ENCODE measurements at places on chromosomes 12 and 14.
A peak's percentile ranks its signal among the peaks of the same experiment; 100 is the strongest.

DNA sequence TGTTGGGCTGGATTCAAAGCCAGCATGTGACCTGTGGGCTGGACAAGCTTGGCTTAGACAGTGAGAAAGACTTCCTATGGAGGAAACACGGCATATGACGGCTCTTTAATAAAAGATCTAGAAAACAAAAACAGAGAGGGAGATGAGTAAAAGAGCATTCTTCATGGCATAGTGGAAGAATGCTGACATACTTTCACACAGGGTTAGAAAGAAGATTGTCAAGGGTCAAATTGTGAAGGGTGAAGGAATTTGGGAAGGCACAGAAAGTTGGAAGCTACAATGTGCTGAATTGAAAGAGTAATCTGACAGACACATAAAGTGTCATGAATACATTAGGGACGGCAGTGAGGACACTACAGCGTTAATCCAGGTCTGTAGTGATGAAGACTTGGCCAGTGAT is 63.4 kb downstream of the GALNT4 start:
- DNase-seq, result no peak

- no peak for DNase-seq
These were observed 66.7 kb downstream of the GALNT16 start for GRCh38 chr14:69326611-69327010.

- no peak for DNase-seq
These were observed 80.8 kb downstream of the CAPZA3 start for GRCh38 chr12:18818579-18819268.

- no peak for DNase-seq
These were observed 101.6 kb downstream of the SOX5 start for GRCh38 chr12:23847857-23848256.

DNA sequence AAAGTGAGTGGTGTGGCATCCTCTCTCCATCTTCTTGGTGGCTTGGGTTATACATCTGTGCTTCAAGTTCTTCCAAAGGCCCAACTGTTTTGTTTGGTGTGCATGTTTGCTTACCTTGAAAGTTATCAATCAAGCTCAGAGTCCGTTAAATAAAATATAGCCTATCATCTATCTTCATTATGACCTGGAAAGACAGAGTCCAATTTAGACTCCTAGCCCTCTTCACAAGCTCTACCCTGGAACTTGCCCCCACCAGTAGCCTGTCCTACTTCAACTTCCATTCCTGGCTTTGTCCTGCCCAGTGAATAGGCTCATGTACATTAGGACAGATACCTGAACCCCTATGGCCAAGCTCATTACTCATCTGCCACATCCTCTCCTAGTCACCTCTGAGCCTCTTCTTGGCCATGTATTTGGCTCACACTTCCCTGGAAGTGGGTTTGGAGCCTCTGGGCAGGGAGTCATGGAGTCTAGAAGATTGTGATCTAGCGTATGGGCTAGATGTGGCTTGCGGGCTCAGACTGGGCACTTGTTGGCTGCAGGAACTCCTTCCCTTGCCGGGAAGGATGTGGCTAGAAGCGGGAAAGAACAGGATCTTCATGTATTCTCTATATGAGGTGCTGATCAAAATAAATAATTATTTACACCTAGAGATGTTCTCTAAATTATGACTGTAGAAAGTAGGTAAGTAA is 6.4 kb upstream of the SSTR1 start:
- DNase-seq, result no peak

GRCh38 chr14:33809396-33809981 is 141.4 kb downstream of the EGLN3 start:
- DNase-seq, result no peak

GRCh38 chr12:4027412-4027811 is 154.2 kb upstream of the PARP11 start:
- DNase-seq, result peak; percentile 43

GRCh38 chr12:129937426-129937825 is 33.6 kb upstream of the TMEM132D start:
- DNase-seq, result no peak

- no peak for DNase-seq
These were observed 161.9 kb downstream of the CRADD start for GRCh38 chr12:93839064-93839463.

- DNase-seq, result no peak
These were observed 17.1 kb upstream of the MED13L start for GRCh38 chr12:116294454-116295165.

DNA sequence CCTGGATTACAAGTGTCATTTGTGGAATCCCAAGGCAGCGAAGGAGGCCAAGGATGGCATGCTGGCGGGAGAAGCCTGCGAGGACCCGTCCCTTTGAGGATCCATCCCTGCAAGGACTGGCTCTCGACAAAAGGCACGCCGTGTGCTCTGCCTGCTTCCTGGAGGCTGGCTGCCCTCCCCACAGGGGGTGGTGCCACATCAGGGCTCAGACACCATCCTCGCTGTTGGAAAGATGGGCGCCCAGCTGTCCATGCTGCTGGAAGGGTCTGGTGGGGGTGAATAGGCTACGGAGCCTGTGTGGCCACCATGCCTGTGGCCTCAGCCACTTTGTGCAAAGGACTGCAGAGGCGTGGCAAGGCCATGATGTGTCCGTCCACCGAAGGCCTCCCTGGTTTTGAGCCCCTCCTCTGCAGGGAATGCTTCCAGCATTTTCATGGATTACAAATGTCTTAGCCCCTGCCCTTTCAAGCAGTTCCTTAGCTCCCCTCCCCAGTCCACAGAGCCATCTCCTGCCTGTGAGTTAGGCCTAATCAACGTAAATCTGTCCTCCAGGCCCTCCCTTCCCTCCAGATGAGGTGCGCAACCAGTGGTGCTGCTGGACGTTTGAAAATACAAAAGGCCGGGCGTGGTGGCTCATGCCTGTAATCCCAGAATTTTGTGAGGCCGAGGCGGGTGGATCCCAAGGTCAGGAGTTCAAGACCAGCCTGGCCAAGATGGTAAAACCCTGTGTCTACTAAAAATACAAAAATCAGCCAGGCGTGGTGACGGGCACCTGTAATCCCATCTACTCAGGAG is 22.1 kb downstream of the ZBTB42 start:
- no peak for DNase-seq

DNA sequence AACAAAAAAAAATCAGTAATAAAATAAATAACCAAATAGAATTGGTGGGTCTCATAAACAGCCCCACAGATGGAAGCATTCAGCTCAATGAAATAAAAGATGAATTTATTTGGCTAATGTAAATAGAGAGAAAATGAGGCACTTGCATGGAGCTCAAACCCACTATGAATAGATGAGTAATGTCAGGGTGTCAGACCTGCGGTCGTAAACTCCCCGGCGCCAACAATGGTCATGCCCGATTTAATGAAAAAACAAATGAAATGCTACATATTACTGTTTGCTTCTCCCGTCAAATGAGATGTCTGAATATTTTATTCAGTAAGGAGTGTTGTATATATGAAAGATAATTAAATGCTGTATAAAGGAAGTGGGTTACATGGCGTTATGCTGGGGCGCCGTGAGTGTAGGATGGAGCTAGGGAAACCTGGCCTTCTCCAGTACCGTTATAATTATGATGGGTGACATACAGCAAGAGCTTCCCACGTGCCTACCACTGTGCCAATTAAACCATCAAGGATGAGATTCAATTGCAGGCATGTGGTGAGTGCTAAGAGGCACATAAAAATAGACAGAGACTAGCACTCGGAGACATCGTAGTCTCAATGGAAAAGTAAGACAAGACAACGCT is 648.1 kb downstream of the BCL11B start:
- DNase-seq, result no peak

DNA sequence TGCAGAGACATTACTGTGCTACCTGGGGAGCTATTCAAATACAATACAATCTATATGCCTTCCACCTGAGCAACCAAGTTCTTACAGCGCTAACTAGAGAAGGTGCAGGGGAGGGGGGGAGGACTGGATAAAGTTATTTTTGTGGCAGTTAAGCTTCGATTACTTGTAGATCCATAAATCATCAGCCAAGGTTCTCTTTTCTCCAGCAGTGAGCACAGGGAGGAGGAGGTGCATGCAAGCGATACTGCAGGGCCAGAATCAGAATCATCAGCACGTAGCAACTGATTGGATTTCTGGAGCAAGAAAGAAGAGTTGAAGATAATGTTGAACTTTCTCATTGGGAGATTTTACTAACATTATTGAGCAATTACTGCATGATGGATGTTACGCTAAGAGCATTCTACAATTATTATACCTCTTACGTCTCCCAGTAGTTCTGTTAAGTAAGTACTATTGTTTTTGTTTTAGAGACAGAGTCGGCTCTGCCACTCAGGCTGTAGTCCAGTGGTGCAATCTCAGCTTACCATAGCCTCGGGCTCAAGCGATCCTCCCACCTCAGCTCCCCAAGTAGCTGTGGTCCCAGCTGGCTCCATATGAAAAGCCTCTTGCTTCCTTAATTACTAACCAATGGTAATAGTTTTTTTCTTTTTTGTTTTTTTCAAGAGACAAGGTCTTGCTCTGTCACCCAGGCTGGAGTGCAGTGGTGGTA is 74.6 kb upstream of the EEA1 start:
- no peak for DNase-seq

GRCh38 chr12:93381161-93381975 is 3.6 kb downstream of the NUDT4 start:
- DNase-seq, result no peak

- DNase-seq, result no peak
These were observed 121.7 kb upstream of the FUT8 start for GRCh38 chr14:65290830-65291229.

- DNase-seq, result no peak
These were observed 74.4 kb upstream of the GALNT9 start for GRCh38 chr12:132403636-132404434.

DNA sequence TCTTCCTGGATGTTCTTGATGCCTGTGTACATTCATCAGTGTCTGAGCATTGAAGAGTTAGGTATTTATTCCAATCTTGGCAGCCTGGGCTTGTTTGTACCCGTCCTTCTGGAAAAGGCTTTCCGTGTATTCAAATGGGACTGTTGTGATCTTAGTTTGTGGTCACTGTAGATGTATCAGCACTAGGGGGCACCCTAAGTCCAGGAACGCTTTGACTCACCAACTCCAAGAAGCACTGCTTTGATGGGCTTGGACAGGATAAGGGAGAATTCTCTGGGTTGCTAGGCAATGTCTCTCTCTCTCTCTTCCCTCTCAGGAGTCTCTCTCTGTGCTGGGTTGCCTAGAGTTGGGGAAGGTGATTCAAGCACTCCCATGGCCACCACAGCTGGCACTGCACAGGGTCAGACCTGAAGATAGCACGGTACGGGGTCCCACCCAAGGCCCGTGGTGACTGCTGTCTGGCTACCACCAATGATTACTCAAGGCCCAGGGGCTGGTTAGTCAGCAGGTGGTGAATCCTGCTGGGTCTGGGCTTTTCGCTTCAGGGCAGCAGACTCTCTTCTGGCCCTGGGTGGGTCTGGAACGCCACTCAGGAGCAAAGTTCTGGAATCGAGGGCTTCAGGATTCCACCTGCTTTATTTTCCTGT is 211.1 kb upstream of the RGS6 start:
- no peak for DNase-seq

DNA sequence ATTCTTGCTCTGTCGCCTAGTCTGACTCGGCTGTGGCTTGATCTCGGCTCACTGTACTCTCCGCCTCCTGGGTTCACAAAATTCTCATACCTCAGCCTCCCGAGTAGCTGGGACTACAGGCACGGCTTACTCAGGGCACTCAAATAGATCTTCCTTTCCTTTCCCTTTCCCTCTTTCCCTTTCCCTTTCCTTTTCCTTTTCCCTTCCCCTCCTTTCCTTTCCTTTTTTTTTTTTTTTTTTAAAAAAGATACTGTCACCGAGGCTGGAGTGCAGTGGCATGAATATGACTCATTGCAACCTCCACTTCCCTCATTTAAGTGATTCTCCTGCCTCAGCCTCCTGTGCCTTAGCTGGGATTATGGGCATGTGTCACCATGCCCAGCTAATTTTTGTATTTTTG is 86.0 kb downstream of the AEBP2 start:
- no peak for DNase-seq

- DNase-seq, result no peak
These were observed 124.8 kb downstream of the SAMD4A start for GRCh38 chr14:54691525-54692283.

DNA sequence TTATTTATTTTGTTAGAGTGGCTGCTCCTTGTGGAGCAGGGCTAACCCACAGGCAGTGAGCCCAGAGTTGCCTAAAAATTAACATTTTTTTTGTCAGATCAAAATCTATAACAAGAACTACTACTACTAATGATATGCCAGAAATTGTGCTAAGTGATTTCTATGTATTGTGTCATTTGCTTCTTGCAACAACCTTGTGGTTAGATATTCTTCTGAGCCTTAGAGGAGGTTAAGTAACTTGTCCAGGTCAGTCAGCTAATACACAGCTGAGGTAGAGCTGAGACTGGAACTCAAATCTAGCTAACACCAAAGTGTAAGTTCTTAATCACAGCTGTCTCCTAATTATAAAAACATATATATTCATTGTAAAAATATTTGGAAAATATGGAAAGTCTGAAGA is 29.8 kb downstream of the CFL2 start:
- no peak for DNase-seq

GRCh38 chr14:67883717-67884116 is 64.1 kb downstream of the RAD51B start:
- DNase-seq, result no peak

DNA sequence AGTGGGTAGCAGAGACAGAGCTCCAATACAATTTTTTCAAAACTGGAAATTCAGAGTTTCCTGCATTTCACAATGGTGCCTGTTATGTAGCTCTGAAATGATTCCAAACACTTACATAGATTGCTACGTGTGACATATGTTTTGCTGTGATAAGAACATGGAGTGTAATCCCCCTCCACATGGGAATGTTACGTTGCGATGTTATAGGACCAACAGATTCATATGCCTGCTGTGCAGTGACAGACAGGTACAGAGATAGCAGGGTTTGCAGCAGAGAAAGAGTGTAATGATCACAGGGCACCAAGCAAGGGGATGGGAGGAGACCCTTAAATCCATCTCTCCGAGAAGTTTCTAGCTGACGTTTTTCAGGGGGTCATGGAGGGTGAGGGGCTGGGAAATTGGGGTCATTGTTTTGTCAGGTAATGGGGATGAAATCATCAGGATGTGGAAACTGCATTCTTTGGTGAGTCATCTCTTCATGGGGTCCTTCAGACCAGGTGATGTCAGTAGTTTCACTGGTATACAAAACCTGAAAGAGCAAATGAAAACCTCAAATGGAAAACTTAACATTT is 76.6 kb upstream of the OSBPL8 start:
- DNase-seq, result no peak

- no peak for DNase-seq
These were observed 153.5 kb upstream of the ATF7IP start for GRCh38 chr12:14211947-14212387.

DNA sequence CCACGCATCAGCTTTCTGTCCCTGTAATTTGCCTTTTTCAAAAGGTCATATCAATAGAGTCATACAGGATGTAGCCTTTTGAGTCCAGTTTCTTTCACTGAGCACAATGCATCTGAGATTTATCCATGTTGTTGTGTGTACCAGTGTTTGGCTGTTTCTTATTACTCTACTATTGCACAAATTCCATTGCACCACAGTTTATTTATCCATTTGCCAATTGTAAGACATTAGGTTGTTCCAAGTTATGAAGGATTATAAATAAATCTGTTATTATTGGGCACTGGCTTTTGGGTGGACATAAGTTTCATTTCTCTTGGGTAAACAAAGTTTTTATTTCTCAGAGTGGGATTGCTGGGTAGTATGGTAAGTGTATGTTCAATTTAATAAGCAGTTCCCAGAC is 68.3 kb upstream of the TBPL2 start:
- DNase-seq, result no peak

GRCh38 chr12:82325540-82326336 is 32.4 kb downstream of the CCDC59 start:
- DNase-seq, result no peak
